A549 treated with GW870086 at 1 μM for 4 hours (cell line): ENCODE measurements at places on chromosomes 2 and 18. TPM values are rescaled to one million over a fixed set of nuclear protein-coding genes. Genes with fewer than 3 reads are reported as not detected.

GPR45 gene
- total RNA-seq: not detected in 5 replicates

ANKRD62 gene
- total RNA-seq: not detected in 5 replicates

KYNU gene
- 256 to 305 TPM (median 269 TPM) in 5 replicates for total RNA-seq

CXCR2 gene
- not detected in 5 replicates for total RNA-seq

GCA gene
- total RNA-seq: 5.2 to 7.2 TPM (median 6.4 TPM) in 5 replicates

PASK gene
- 4.9 to 9.1 TPM (median 7.7 TPM) in 5 replicates for total RNA-seq

LYG2 gene
- total RNA-seq: not detected in 5 replicates
